Stimulated activated CD8-positive, alpha-beta memory T cell treated with anti-CD3 and anti-CD28 coated beads, Interleukin-7, amount 100 ng/mL, for 24 hours (primary cell): ENCODE measurements at places on chromosomes 11 and 22.

DNA sequence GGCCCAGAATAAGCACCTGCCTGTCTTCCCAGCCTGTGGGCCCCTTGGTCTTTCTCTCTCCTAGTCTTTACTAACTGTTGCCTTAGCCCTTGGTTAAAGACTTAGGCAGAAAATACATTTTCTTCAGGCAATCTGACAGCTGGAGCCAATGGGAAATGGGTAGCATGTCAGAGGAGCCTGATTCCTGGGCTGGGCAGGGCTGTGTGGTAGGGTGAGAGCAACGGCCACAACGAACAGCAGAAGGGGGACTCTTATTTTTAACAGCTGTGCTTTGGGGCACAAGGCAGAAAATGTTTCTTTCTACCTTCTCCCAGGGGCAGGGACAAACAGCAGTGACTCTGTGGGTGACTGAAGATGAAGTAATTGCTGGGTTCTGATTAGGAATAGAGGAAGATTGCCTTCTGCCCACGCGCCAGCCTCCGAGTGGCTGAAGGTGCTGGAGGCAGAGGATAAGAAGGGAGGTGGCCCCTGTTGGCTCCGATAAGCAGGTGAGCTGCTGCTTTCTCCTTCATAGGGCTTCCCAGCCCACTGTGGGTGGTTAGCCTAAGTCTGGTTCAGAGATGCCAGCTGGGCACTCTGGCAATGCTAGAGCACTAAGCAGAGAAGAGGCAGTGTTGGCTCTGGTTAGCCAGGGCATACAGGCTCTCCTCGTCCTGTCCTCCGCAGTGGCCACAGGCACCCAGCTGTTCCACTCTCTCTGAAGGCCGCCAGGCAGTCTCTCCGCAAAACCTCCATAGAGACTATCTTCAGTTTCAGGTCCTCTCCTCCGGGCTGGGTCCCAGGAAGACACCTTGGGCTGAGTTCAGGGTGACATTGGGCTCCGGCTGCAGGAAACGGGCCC is 1.5 kb downstream of the YPEL4 start:
- no peak for DNase-seq

DNA sequence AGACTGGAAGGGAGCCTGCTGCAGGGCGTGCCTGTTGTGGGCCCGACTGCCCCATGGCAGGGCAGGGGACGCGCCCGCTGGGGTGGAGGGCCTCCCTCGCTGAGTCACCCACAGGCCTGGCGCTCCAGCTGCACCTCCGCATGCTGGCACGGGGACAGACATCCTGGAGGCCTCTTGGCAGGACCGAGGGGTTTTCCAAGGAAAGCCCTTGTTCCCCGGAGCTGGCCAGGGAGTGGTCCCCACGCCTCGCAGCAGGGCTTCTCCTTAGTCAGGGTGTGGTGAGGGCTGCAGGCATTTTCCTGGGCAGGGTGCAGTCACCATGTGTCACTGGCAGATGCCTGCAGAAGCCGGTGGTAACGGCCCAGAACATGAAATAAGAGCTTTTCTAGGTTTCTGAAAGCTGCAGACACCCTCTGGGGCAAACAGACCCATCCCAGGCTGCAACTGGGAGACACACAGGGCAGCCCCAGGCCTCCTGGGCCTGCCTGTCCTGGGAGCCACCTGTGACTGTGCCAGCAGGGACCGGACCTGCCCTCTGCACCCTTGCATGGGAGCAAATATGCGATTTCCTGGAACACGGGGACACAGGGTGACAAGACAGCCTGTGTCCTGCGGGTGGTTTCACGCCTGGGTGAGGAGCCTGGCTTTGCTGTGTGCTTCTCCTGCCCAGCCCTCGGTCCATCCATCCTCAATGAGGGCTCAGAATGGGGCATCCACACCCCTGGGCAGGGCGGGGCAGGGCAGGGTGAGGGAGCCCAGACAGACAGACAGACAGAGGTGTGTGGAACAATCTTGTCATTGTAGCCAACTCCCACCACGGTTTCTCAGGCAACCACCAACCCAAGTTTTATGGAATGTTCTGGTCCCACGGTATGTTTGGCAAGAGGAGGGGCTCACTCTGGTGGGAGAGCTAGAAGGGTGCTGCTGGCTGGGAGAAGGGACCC is 43.2 kb upstream of the FADD start:
- DNase-seq, result no peak

DNA sequence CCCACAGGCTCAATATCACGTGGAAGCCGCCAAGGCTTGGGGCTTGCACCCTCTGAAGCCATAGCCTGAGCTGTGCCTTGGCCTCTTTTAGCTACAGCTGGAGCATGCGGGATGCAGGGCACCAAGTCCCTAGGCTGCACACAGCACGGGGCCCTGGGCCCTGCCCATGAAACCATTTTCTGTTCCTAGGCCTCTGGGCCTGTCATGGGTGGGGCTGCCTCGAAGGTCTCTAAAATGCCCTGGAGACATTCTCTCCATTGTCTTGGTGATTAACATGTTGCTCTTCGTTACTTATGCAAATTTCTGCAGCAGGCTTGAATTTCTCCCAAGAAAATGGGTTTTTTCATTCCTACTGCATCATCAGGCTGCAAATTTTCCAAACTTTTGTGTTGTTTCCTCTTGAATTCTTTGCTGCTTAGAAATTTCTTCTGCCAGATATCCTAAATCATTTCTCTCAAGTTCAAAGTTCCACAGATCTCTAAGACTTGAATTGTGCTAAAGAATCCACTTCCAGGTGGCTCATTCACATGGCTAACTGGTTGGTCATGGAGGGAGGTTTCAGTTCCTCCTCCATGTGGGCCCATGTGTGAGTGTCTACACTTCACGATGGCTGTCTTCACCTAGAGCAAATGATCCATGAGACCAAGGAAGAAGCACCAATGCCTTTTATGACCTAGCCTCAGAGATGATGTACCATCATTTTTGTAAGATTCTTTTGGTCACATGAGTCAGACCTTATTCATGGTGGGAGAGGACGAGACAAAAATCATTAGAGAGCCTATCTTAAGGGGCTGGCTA is 7.4 kb upstream of the CREBZF start:
- DNase-seq, result no peak

- no peak for DNase-seq
Observed at GRCh38 chr11:60625262-60625661, 74.2 kb upstream of the MS4A8 start.

- no peak for DNase-seq
Observed at GRCh38 chr11:60922906-60923305, 1.4 kb upstream of the TMEM132A start.

DNA sequence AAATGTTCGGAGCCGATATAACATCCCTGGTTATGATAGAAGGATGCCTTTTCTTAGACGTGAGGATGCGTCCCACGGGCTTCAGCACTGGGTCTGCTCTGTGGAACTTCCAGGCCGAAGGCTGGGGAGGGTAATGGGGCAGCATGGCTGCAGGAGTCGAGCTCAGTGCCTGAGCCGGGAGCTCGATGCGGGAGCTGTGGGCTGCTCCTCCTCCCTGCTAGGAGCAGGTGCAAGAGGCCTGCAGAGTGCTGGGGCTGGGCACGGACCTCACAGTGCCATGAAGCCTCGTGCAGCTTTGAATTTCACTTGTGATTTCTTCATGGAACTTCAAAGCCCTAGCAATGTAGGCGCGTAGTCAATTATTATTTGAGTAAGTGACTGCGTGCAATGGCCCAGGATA is 6.0 kb downstream of the TUBA8 start:
- DNase-seq, result no peak

DNA sequence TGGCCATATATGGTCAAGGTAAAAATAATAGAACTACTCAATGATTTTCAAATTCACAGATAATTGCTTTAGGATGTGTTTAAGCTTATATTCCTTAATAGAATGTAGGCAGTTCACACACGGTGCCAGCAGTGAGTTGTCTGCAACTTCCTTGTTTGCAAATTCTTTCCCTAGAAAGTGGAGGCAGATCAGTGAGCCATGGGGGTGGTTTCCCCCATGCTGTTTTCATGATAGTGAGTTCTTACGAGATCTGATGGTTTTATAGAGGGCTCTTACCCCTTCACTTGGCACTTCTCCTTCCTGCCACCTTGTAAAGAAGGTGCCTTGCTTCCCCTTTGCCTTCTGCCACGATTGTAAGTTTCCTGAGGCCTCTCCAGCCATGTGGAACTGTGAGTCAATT is 111.8 kb upstream of the LMO1 start:
- no peak for DNase-seq

GRCh38 chr22:50260434-50260800 is 1.1 kb downstream of the MAPK12 start:
- DNase-seq, result no peak

DNA sequence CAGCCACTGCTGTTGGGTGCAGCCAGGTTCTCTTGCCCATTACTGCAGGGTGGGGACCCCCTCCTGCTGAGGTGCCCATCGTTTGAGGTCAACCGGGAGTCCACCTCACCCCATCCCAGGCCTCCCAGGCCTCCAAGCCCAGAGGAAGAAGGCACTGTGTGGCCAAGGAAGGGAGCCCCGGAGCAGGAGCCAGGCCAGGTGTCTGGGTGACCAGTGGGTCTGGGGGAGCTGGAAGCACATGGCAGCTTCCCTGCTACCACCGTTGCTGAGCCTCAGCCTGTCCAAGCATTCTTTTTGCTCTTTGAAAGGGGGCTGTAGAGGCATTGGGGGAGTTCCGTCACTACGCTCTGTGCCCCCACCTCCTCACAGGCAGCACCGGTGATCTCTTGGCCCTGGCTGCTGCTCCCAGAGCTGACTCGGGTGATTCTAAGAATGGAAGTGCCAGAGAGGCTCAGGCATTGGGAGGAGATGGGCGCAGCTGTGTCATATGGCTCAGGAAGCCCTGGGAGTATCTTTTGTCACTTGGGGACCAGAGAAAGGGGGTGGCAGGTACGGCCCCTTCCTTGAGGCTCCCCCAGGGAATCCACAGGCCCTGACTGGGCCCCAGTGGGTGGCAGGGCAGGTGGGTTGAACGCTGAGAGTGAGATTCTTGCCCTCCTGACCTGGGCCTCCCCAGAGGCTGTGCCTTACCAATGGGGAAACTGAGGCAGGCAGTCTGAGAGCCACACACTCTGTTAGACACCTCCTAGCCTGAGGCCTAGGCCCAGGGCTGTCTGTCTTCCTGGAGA is 1.9 kb downstream of the SEPTIN5 start:
- no peak for DNase-seq

DNA sequence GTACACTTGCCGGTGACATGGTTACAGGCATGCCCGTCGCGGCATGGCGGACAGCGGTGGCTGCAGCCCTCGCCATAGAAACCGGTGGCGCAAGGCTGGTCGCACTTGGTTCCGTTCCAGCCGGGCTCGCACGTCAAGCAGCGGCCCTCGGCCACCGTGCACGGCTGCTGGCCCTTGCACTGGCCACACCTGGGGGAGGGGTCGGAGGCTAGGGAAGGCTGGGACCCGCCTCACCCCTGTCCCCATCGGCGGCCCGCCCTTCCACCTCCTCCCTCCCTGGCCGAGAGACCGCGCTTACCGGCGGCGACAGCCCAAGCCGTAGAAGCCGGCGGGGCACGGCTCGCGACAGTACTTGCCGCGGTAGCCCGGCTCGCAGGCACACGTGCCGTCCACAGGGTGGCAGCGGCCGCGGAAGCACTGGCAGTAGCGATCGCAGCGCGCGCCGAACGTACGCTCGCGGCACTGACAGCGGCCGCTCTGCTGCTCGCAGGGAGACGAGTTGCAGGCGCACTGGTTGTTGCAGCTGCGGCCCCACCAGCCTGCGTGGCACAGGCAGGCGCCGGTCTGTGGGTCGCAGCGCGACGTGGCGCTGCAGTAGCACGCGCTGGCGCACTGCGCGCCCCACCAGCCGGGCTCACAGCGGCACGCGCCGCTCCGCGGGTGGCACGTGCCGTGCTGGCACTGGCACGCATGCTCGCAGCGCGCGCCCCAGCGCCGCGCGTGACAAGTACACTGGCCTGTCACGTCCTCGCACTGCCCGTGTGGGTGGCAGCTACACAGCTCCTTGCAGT is 6.7 kb downstream of the SCARF2 start:
- no peak for DNase-seq

- no peak for DNase-seq
Observed at GRCh38 chr11:131763193-131763890, 392.9 kb downstream of the NTM start.

DNA sequence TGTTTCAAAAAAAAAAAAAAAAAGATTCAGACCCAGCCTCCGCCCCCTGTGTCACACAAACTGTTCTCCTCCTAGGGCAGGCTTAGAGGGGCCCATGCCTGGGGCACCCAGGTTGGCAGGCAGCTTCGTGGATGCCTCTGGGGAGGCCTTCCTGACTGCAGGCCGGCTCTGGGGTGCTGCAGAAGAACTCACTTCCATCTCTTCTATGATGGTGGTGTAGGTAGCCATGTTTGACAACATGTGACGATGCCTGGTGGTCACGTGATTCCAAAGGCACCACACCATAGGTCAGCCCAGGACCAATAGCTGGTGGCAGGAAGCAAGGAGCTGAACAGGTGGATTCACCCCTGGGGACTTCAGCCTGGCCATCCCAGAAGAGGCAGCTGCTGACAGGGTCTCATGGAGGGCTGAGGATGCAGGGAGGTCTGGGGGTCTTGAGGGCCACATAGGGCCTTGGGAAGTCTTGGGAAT is 24.1 kb upstream of the CELSR1 start:
- DNase-seq, result no peak

DNA sequence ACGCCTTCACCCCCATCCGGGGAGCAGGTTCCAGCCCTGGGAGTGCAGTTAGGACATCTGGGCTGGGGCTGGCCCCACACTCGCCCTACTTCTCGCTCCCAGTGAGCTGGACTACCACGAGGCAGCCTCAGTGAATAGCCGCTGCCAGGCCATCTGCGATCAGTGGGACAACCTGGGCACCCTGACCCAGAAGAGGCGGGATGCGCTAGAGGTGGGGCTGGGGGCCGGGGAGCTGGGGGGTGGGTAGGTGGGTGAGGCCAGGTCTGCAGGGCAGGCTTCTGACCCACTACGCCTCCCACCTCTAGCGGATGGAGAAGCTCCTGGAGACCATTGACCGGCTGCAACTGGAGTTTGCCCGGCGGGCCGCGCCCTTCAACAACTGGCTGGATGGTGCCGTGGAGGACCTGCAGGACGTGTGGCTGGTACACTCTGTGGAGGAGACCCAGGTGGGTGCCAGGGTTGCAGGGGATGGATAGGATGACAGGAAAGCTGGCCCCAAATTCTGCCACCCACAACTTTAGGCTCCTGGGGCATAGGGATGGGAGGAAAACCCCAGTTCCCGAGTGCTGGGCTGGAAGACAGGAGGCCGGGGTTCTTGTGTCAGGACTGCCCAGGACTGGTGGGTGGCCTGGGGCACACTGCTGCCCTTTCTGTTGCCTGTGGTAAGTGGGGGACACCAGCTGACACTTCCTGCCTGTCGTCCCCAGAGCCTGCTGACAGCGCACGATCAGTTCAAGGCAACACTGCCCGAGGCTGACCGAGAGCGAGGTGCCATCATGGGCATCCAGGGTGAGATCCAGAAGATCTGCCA is 8.3 kb downstream of the CTSF start:
- no peak for DNase-seq

GRCh38 chr22:41842996-41843970 is 10.4 kb downstream of the SREBF2 start:
- DNase-seq, result no peak

GRCh38 chr22:22111267-22111751 is 128.7 kb upstream of the TOP3B start:
- DNase-seq, result no peak

- no peak for DNase-seq
Observed at GRCh38 chr11:64185175-64185692, 737 bp upstream of the STIP1 start.
